Foreskin fibroblast (primary cell): ENCODE measurements at places on chromosomes 7 and 10.

DNA sequence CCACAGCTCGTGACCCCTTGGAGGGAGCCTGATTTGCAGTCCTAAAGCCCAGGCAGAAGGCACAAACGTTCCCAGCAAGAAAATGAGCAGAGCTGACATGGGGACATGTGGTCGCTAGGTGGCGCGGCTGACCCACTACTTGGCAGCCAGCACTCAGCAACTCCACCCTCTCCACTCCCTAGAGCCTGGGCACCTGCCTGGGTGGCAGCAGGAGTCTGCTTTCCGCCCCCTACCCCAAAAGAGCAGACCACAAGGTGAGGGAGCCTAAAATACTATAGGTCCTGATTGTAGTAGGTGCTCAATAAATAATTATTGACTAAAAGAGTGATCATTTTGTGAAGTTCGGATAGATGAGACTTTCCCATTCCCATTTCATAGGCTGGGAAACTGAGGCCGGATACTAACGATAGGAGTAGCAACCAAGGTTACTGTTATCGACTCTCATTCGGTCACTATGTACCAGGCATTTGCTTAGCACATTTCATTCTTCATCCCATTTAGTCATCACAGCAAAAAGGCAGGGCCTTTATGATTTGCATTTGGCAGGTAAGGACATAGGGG is 57.4 kb downstream of the NEUROG3 start:
- DNase-seq, result peak; percentile 51

DNA sequence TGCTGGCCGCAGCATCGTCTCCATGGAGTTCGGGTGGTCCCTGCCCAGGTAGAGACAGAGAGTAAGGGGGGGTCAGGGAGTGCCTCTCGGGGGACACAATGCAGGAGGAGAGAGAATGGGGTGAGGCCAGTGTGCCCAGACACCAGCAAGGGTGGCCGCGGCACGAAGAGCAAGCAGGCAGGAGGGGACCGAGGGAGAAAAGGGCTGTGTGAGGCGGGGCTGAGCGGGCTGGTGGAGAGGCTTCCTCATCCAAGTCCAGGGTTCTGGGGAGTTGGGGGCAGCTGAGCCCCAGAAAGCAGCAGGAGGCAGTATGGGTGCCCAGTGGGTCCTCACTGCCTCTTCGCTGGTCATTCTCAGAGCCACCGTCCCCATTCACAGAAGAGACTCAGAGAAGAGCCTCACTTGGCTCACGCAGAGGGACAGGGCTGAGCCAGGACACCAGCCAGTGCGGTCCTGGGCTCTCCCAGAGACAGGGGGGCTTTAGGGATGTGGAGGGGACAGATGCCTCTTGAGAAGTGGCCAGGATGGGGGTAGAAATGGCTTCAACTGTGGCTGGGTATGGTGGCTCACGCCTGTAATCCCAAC is 78.9 kb downstream of the MICALL2 start:
- DNase-seq, result no peak

- peak; percentile 31 for DNase-seq
These were observed 12.7 kb downstream of the ACADSB start for GRCh38 chr10:123021517-123021916.

GRCh38 chr10:14327527-14327926 is 3.2 kb downstream of the FRMD4A start:
- DNase-seq, result no peak

GRCh38 chr10:96665306-96665705 is 55.0 kb downstream of the PIK3AP1 start:
- peak; percentile 18 for DNase-seq

- DNase-seq, result peak; percentile 91
These were observed 12.7 kb downstream of the ZMIZ1 start for GRCh38 chr10:79081353-79082034.
